Upper lobe of left lung (tissue), 6 donors: ENCODE measurements at places on chromosomes 6 and 20. TPM values are rescaled to one million over a fixed set of nuclear protein-coding genes. Genes with fewer than 3 reads are reported as not detected.

GRCh38 chr6:157806856-157807215 lies 16.2 kb upstream of the SNX9 start:
- no peaks in the 10 kb centered on the region for H3K4me1 ChIP-seq
- no peaks in the 10 kb centered on the region for H3K36me3 ChIP-seq
- DNase-seq: no peak
- H3K27me3 ChIP-seq: no peaks in the 10 kb centered on the region
- H3K4me3 ChIP-seq: no peak overlapping the region

DNA sequence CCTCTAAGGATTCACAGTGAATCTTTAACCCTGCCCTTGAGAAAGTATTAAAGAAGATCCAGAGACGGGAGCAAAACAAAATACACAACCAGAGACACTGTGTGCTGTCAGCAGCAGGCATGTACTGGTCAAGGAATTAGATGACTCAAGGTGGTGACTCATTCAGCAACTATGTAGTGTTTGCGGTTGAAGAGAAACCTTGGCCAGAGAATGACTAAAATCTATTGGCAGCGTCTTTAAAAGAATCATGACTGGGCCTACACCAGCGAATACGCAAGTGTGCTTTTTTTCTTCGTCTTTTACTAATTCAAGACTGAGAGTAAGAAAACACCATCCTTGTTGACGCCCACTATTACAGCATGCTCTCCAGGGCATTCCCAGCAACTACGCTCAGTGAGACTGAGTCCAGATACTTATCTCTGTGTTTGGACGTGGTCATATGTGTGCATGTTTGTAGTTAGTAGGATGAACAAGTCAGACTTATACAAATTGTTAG lies 72.4 kb upstream of the BACH2 start:
- DNase-seq: no peak
- H3K27ac ChIP-seq: peak overlapping the region; percentile 63
- no peak overlapping the region for H3K4me3 ChIP-seq

- H3K27ac ChIP-seq: no peak overlapping the region
- no peaks in the 10 kb centered on the region for H3K27me3 ChIP-seq
- no peaks in the 10 kb centered on the region for H3K36me3 ChIP-seq
- no peak overlapping the region for H3K4me3 ChIP-seq
Observed at GRCh38 chr20:52078289-52078688, 113.3 kb downstream of the ZFP64 start.

The C2 gene
- total RNA-seq: 299 TPM

DNA sequence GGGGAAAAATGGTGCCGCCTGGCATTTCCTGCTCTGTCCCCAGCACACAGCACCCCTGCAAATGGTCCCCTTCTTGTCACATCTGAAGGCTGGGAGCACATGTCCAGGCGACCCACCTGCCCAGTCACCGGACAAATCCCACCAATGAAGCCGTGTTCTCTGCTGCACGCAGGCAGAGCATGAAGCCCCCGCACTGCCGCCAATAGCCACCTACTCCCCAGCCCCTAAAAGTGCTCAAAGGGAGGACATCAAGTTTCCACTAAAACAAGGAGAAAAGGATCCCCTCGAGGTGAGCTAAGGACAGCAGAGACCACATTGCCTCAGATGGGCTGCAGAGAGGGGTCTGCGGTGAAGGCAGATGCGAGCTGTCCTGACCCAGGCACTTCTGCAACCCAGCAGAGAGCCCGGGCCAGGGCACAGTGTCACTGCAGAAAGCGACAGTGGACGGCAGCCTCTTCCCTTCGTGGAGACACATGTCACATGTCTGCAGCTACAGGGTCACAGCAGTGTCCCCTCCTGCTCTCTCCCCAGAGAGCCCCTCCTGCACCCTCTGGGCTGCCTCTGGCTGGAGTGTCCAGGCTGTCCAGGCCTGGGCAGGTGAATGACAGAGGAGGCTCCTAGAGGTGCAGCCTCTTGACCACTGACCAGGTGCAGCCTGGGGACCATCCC lies 221.5 kb downstream of the PREX1 start:
- H3K36me3 ChIP-seq: no peaks in the 10 kb centered on the region
- H3K4me3 ChIP-seq: no peak overlapping the region
- peak; percentile 39 for DNase-seq
- H3K4me1 ChIP-seq: no peaks in the 10 kb centered on the region
- H3K27ac ChIP-seq: no peak overlapping the region
- H3K27me3 ChIP-seq: no peaks in the 10 kb centered on the region

The ECT2L gene
- total RNA-seq: 0.20 TPM

The COL9A3 gene
- total RNA-seq: 3.7 TPM
